Posterior vena cava (tissue), 2 donors: ENCODE measurements at places on chromosomes 16 and 17.
A peak's percentile ranks its signal among the peaks of the same experiment; 100 is the strongest.

GRCh38 chr17:40539711-40540411, 25.4 kb downstream of the CCR7 start:
- DNase-seq = peak; percentile 78

DNA sequence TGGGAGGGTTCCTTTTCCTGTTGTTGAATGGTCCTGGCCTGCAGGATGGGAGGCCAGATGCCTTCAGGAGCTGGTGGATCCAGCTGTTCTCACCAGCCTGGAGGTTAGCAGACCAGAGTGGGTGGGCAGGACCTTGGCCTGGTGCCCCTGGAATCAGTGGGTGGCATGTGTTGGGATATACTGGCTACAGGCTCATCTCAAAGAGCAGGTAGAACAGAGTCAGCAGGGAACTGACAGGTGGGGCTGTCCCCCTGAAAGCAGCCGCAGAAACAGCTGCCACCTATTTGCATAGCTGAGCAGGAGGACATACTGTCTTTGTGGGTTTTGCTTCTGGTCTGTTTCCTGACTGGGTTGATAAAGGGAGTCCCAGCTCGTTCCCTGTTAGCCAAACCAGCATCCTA, 144.1 kb downstream of the RAB11FIP4 start:
- no peak for DNase-seq

DNA sequence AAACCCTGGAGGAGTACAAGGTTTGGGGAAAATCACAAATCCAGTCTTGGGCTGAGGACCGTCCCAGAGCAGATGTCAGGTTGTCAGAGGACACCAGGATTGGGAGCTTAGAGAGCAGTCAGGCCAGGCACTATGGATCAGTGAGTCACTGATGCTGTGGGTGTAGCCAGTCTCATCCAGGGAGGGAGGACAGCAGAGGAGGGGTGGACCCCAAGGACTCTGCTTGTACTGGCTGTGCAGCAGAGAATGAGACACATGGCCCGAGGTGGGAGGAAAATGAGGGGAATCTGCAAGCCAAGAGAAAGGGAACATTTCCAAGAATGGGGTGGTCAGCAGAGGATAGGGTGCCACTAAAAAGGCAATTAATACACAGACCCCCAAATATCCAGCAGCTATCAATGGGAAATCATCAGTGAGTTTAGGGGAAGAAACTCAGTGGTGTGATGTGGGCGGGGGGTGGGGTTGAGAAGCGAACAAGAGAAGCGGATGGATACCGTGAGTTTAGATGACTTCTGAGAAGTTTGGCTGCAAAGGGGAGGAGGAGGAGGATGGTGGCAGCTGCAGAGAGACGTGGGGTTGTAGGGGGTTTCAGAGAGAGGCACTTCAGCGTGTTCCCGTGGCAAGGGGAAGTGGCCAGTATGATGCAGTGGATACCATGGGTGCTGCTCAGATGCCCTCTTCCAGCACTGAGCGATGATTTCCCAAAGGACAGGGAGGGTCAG, 43.9 kb downstream of the ARHGAP27 start:
- DNase-seq = no peak

- DNase-seq = no peak
Observed at GRCh38 chr17:40963838-40964237, 2.9 kb downstream of the KRT39 start.

DNA sequence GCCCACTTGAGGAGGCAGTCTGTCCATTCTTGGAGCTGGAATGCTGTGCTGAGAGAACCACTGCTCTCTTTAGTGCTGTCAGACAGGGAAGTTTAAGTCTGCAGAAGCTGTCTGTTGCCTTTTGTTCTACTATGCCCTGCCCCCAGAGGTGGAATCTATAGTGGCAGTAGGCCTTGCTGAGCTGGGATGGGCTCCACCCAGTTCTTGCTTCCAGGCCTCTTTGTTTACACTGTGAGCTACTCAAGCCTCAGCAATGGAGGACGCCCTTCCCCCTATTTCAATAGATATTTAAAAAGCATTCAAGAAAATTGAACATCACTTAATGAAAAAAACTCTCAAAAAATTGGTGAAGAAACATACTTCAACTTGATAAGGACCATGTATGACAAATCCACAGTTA, 313.5 kb downstream of the PHKB start:
- no peak for DNase-seq

DNA sequence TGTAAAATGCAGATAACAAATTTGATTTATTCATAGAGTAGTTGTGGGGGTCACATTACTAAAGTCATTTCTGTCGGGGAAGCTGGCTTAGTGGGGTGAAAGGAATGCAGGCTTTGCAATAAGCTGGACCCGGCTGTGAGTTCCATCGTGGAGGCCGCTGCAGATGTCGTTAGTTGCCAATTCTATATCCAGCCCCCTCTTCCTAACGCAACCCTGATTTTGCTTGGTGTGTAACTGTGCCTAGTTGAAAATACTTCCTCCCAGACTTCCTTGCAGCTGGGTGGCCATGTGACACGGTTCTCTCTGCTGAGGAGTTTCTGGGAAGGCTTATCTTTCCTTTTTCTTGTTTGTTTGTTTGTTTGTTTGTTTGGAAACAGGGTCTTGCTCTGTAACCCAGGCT, 4.5 kb downstream of the MFSD6L start:
- DNase-seq = no peak

DNA sequence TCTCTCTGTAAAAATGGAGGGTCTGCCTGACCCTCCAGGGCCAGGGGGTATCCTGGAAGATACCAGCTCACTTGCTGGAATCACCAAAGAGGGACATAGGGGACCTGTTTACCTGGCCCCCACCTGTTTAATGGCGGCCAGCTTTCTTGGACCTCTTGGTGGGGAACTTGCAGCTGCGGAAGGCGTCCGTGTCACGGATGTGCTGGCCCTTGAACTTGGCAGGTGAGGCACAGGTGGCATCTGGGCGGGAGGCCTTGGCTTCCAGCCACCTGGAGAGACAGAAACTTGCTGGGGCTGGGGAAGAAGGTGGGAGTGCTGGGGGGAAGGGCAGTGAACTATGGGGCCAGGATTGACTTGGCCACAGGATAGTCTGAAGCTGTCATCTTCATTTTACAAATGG, 3.5 kb downstream of the CHAD start:
- peak; percentile 58 for DNase-seq

- DNase-seq = no peak
Observed at GRCh38 chr16:55341681-55342080, 17.7 kb downstream of the IRX6 start.

- DNase-seq = no peak
Observed at GRCh38 chr16:27339180-27339579, 25.4 kb downstream of the IL4R start.

DNA sequence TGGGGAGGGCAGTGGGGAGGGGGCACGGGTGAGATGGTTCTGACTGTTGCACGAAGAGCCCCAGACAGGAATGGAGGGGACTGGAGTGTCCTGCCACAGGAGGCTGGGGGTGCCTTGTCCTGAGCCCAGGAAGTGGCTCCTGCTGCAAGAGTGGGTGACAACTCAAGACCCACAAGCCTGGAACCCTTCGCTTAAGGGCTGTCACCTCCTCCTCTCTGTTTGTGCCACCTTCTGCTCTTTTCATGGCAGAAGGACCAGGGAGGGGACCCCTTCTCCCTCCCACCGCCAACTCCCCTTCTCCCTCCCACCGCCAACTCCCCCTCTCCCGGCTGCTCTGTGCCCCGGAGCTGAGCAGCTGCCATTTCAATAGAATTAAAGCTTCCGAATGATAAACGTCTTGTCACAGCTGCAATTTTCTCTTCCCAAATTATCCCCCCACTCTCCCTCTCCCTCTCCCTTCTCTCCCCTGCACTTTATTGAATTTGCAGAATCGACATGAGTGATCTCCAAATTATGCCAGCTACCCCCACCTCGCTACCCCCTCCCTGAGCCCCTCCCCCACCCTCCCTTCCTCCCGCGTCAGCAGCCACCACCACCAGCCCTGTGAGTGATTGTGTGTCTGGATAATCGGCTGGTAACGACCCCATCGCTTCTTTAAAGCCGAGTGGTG, 13.7 kb downstream of the GJD3 start:
- DNase-seq = no peak

- DNase-seq = no peak
Observed at GRCh38 chr17:46862949-46863348, 11.6 kb downstream of the WNT9B start.

- no peak for DNase-seq
Observed at GRCh38 chr17:33192951-33193911, 99.9 kb downstream of the ASIC2 start.

- no peak for DNase-seq
Observed at GRCh38 chr16:2009164-2009711, 383 bp downstream of the ZNF598 start.

- DNase-seq = peak; percentile 65
Observed at GRCh38 chr17:17346428-17347233, 43.5 kb downstream of the NT5M start.

DNA sequence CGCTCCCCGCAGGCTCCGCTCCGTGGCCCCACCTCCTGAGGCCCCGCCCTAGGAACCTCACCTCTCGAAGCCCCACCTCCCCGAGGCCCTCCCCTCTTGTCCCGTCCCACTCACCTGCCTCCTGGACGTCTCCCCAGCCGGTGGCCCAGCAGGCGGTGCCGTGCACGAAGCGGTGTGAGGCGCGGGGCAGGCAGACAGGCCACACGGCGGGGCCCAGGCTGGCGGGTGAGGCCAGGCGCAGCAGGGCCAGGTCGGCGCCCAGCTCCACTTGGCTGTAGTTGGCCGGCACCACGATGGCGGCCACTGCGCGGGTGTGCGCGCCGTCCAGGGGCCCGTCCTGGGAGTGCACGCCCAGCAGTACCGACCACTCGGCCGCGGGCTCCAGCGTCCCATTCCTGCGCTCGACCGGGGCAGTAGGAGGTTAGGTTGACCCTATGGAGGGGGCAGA, 1.6 kb downstream of the PRSS36 start:
- DNase-seq = no peak

DNA sequence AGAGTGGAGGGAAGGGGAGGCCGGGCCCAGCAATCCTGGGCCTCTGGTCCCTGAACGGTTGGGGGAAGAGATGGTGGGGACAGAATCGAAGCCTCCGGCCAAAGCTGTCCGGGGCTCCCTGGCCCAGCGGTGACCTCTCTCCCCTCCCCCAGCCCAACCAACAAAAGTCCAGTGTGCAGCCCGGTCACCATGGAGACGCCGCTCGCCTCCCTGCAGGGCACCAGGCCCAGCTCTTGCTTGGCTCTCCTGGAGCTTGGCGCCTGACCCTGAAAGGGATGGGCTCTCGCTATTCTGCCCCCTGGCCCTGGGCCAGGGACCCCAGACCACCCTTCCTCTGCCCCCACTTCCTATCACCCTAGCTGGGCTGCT, 1.3 kb downstream of the METRN start:
- no peak for DNase-seq

DNA sequence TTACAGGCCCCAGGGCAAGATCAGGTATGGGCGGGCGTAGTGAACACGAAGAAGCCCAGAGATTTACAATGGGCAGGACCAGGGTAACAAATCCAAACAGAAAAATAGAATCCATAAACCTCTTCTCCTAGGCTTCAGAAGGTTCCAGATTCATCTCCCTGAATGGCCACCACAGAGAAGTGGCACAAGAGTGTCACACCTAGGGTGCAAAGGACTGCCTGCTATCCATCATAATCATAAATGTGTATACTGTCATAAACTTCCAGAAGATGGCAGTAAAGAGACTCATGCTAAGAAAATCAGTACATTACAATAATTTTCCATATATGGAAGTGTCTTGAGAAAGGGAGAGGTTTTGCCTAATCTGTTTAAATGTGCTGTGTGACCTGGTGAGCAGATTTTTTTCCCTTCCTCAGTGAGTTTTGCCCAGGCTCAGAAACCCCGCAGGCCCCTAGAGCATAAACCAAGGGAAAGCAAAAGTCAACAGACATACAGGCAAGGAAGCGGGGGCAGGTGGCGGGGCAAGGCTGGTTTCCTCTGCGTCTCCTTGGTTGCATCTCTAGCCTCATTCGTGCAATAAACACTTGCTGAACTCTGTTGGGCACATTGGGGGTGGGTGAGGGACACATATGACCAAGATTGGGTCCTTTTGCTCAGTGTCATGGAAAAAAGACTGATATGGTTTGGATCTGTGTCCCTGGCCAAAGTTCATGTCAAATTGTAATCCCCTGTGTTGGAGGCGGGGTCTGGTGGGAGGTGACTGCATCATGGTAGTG, 92.0 kb upstream of the CDH5 start:
- DNase-seq = peak; percentile 37

- no peak for DNase-seq
Observed at GRCh38 chr16:19242987-19243575, 42.5 kb upstream of the CLEC19A start.

DNA sequence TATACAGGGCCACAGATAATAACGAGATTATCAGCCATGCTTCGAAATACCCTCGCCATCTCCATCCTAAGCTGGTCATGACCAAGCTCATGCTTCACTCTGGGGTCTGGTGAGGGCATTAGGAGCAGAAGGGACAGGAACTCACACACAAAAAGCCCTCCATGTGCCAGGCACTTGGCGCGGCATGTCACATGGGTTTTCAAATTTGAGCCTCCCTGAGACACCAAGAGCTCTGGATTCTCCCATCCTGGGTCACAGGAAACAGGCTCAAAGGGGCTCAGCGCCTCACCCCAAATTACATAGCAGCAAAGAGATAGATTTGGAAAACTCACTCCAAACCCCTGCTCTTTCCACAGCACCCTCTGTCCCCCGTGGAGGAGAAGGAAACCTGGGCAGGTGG, 239.5 kb downstream of the GSG1L start:
- DNase-seq = peak; percentile 68

DNA sequence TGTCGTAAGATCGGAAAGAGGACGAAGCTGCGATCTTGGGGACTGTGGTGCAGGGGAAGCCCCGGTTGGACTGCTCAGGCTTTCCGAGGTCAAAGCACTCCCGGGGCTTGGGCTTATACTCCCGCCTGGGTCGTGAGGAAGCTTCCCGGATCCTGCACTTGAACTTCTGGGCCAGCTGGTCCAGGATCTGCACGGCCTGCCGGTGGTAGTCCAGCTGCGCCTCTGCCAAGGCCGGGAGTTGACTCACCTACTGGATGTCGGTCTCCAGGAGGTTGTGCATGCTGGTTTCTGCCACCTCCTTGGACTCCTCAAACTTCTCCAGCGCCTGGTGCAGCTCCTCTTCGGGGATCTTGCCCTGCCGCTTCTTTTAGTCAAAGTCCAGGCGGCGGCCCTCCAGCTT, 99.2 kb downstream of the KPNA2 start:
- no peak for DNase-seq

- DNase-seq = no peak
Observed at GRCh38 chr16:56068314-56068713, 123.0 kb upstream of the GNAO1 start.

DNA sequence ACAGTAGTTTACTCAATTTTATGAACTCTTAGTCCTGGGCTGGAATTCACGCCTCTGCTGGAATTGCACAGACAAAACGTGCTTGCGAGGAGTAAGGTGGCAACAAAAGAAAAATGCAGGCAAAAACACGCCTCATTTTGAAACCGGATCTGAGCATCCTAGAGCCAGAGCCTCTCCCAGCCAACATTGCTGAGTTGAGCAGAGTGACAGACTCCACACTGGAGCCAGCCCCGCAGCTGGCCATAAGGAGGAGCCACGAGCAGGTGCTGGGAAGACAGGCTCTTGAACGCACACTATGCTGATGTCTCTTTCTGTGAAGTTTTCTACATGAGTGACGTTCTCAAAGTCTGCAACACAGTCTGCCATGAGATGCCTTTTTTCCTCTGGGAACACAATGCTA, 14.6 kb upstream of the HSBP1 start:
- no peak for DNase-seq
